ENCODE measurements at places on chromosomes 4 and X.

- DNase-seq, result no peak
These were observed 177.7 kb upstream of the PSAPL1 start for GRCh38 chr4:7612311-7612897.

DNA sequence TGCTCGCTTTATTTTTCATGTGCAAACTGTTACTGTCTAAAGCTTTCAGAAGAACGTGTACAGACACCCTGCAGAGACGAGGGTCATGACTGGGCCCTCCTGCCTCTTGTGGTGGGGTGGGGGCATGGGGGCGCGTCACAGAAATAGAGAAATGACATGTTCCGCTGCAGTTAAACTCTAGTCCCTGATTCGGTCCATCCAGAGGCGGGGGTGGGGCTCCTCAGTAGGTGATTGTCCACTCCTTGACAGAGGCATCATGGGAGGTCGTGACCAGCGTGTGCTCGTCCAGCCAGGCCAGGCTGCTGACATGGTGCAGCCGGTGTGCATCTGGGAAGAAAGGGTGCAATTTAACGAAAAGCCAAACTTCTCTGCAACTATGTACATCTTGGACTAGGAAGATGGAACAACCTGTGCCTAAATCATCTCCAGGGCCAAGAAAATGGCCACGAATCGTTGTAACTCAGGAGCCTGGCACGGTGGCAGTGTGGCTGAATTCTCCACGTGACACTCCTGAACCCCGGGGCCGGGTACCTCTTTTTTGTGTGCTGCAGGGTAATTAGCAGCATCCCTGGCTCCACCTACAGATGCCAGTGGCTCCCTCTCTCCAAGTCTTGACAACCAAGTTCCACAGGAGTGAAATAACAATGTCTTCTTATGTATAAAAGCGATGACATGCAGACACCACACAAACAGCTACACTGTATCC is 41.3 kb downstream of the WDR1 start:
- DNase-seq, result no peak

GRCh38 chr4:22745234-22745633 is 52.5 kb downstream of the GBA3 start:
- no peak for DNase-seq

DNA sequence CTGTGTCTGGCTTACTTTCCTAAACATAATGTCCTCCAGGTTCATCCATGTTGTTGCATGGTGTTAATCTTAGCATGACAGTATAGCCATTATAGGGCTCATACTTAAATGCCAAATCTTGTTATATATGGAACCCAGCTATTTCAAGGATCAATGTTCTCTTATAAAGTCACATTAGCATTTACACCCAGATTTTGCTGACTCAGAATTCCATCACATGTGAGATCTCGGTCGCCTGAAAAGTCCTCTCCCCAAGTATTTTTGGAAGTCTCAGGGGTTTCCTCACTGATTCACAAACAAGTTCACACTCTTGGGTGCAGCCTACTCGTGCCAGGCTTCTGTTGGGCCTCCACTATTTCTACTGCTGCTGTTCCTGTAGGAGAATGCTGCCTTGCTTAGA is 19.9 kb upstream of the C4orf51 start:
- no peak for DNase-seq
